ENCODE measurements at places on chromosomes 7 and 10. TPM values are rescaled to one million over a fixed set of nuclear protein-coding genes. Genes with fewer than 3 reads are reported as not detected.

DNA sequence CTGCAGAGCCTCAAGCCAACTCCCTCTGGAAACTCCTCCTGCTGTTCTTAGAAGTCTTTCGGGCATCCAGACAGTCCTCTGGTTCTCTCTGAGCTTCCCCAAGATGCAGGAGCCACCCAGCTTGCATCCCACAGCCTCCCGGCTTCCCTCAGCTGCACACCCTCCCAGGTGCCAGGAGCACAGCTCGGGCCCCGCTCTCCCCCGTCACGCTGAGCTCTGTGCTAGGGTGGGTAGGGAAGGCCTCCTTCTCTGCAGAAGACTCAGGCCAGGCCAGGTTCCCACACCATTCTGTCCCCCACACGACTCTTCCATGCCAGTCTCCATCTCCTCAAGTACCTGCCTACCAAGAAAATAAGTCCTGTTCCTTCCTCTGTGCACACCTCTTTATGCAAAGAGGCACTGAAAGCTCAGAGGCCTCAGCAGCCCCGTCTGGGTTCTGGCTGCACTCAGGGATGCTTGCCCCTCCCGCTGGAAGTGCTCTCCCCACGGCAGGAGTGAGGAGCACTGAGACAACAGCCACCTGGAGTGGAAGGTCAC is 537.1 kb downstream of the PTPRN2 start:
- DNase-seq = no peak

DNA sequence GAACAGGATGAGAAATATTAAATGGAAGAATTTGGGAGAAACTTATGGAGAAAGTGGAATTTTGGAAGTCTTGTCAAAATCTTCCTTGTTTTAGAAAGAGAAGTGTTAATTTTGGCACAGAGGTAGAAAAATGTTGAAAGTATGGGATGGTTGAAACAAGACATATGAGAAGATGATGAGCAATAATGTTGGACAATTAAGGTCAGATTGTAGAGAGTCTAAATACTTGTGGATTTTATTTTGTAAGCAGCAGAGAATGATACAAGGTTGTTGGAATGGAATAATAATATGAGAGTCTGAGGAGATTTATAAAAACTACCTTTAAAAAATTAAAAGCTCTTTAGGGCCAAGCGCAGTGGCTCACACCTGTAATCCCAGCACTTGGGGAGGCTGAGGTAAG is 34.6 kb downstream of the PHTF2 start:
- no peak for DNase-seq

DNA sequence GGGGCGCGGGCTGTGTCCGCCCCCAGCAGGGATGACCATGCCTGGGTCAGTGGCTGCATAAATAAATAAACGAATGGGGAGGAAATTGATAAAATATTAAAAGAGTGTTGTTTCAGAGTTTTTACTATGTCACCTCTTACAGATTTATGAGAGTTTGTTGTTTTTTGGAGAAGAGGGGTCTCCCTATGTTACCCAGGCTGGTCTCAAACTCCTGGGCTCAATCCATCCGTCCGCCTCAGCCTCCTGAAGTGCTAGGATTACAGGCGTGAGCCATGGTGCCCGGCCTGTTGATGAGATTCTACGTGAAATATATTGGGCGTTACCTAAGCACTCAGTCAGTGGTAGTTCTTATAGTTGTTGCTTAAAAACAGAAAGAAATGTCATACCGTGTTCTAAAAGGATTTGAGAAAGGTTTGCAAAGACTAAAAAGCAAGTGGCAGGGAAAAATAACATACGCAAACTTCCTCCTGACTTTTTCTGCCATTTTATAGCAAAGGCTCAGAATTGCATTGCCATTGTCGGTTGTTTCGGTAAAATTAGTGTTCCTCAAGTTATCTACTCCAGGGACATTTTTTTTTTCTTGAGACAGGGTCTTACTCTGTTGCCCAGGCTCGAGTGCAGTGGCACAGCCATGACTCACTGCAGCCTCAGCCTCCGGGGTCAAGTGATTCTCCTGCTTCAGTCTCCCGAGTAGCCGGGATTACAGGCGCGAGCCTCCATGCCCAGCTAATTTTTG is 39.5 kb upstream of the FOXK1 start:
- DNase-seq = no peak

- no peak for DNase-seq
These were observed 67.4 kb downstream of the ZNF92 start for GRCh38 chr7:65441010-65441409.

GRCh38 chr10:110355141-110355831 is 50.6 kb upstream of the SMNDC1 start:
- no peak for DNase-seq

Gene GNGT1
- not detected for total RNA-seq

DNA sequence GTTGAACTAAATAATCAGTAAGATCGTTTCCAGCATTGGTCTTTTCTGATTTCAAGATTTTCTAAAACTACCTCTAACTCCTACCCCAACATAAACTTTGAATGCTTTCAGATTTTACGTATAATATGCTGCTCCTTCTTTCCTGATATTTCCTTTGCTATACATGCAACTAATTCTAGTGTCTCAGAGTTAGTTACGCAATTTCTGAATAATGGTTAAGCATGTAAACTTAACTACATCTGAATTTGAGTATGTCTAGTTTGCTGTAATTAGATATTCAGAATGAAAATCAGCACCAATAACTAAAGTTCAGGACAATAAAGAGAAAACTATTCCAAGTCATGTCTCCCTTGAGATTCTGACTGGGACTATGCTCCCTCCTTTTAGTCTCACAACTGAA is 71.0 kb downstream of the SEMA3C start:
- DNase-seq = no peak

DNA sequence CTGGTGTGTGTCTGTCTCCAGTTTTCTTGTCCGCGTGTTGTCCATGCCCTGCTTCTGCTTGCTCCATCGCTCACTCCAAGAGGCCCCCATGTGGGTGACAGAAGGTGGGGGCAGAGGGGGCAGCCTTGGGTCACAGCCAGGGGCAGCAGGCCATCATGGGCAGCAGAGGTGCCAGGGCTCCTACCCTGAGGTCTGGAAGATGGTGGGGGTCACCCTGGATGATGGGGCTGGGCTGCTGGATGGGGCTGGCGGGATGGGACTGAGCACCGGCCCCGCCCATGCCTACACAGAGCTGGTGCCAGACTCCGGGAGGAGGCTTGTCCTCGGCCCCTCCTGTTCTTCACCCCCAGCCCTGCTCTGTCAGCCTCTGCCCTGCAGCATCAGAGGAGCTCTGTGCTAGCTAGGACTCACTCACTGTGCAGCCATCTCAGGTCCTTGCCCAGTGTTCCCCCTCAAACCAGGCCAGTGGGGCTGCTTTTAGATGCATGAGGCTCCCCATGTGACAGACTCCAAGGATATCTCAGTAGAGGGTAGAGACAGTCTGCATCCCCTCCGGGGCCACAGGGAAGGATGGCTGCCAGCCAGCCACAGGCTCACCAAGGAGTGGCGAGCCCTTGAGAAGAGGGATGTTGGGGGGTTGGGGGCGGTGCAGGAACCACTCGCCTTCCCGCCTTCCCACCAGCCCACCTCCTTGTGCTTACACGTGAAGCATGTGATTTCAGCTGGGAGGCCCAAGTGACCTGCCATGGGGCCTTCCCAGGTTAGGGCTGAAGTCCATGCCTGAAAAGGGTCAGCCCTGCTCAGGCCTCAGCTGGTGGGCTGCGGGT is 35.5 kb upstream of the PPIF start:
- peak; percentile 25 for DNase-seq

- peak; percentile 82 for DNase-seq
These were observed at the start of gene CALHM2 for GRCh38 chr10:103451831-103452505. Gene CALHM2 (minus strand): TSS chr10:103452370. CDS start chr10:103449941, 2,429 bp downstream.

- no peak for DNase-seq
These were observed 15.9 kb downstream of the AQP1 start for GRCh38 chr7:30927559-30927958.

GRCh38 chr10:112304267-112304859 is 21.2 kb downstream of the TECTB start:
- no peak for DNase-seq

DNA sequence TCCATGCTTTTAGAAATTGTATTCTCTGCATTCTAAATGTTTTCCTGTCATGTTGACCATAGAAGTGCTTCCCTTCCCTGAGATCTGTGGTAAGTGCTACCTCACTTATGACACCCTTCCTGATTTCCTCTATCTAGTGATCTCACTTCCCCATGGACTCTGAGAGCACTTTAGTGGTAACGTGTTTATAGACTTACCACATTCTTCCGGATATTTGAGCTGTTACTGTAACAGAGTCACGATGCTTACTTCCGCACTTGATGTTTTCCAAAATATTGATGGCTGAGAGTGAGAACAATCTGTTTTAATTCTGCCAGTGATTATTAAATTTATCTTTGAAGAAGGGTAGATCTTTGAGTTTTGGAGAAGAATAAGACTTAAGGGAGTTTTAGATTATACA is 60.1 kb upstream of the NAMPT start:
- DNase-seq = no peak

GRCh38 chr10:49141541-49142332 is 7.9 kb upstream of the FAM170B start:
- DNase-seq = no peak

- no peak for DNase-seq
These were observed 311.7 kb upstream of the NEBL start for GRCh38 chr10:21208666-21209316.

DNA sequence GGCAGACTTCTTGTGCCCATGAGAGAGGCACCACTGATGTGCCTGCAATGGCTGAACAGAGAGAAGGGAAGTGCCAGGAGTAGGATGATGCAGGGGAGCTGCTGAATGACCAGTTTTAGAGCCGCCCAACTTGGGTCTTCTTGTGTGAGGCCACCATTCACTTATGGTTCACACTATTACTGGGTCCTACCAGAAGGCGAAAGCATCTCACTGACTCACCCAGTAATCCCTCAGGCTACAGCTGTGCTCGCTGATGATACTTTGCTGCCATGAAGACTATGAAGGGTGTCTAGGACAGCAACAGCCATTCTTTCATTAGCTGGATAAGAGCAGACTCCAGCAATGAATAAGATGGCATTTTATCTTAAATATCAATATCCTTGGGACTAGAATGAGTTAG is 47.6 kb downstream of the PLXNA4 start:
- no peak for DNase-seq

GRCh38 chr7:143384148-143384547 is 3.0 kb downstream of the ZYX start:
- DNase-seq = no peak

- DNase-seq = no peak
These were observed 85.8 kb downstream of the NRP1 start for GRCh38 chr10:33248638-33249037.

DNA sequence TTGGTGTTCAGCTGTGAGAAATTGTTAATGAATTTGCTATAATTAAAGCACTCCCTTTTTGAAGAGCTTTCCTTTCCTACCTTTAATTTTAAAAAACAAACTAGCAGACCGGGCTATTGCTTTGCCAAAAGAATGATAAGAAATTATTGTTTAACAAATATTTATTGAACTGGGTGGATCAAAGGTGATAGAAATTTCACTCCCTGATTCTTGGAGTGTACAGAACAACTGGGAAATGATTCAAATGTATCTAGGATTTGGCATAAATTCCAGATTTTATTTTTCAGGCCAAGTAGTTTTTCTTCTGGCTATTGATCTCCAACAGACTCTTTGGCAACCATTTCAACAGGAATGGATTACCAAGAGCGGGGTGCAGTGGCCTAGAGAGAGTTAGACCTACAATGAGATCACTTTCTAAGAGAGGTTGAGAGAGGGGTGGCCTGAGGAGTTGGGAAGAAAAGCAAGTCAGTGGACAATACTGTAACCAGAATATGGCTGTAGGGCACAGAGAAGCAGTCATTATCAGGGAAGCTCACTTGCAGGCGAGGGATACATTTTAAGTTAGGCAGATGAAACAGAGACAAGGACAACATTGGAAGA is 71.9 kb downstream of the PLXDC2 start:
- DNase-seq = no peak

- peak; percentile 94 for DNase-seq
These were observed 130.0 kb upstream of the BTBD16 start for GRCh38 chr10:122140941-122141623.

DNA sequence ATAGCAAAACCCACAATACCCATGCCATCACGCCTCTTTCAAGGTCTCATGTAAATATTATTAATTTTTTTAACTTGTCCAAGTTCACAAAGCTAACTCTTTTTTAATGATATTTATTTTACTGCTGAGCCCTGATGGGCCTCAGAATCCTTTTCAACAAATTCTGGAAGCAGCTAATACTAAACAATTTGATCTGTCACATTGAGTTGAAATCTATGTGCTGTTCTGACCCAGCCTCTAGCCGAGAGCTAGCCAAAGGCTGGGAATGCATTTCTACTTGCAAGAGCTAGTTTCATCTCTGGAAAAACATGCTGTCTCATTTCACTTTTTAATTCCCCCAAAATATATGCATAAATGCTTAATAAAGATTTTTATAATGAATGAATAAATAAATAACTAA is 47.9 kb downstream of the TFAM start:
- no peak for DNase-seq

GRCh38 chr10:3763035-3763456 is 22.0 kb downstream of the KLF6 start:
- no peak for DNase-seq

Gene LRRC18
- total RNA-seq = not detected

GRCh38 chr7:2837496-2837895 is 6.6 kb downstream of the GNA12 start:
- no peak for DNase-seq

GRCh38 chr7:2519119-2519930 is at the start of gene LFNG:
Gene LFNG (plus strand): TSS chr7:2519774. CDS start chr7:2519862, 88 bp downstream.
- peak; percentile 95 for DNase-seq

Gene CDK1
- total RNA-seq = 2.2 TPM

DNA sequence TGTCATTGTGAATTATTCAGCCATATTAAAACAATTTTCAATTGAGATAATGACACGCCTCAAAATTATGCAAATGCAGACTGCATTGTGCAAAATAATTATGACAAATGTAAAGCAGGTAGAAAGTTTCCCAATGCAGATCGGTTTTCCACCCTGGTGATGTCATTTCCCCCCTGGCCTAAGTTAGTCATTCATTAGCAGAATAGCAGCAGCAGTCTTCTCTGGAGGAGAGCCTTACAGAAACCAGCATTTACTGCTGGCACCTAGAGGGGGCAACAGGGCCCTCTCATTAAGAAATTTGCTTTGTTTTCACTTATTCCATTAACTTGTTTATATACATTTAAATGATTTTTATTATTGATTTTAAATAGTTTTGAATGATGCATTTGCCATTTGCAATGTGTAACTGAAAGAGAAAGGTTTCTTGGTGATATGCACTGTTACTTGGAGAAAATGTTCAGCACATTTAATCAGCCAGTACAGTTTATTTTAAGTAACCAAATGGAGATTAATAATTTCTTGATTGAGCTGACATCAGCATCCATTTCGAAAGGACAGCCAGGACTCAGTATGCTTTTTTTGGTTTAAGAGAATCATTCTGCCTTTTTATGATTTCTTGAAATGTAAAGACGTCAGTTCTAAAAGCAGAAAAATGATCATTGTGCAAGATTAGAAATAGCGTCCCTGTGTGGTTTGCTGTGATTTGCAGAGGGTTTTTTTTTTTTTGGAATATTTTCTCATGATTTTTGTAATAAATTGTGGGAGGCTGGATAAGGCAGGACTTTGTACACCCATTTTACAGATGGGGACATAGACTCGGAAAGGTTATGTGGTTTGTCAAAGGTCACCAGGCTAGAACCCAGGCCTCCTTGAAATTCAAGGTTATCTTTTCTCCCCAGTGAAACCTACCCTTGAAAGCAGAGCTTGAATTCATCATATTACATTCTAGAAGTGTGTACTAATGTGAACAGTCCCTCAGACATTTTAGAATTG is 3.5 kb downstream of the ARID5B start:
- DNase-seq = no peak

Gene BLNK
- 1.3 TPM for total RNA-seq

- DNase-seq = no peak
These were observed 108.3 kb downstream of the NKX6-2 start for GRCh38 chr10:132677473-132678227.
